ENCODE measurements at places on chromosomes 7 and 10. TPM values are rescaled to one million over a fixed set of nuclear protein-coding genes. Genes with fewer than 3 reads are reported as not detected.

CALHM1 gene
- not detected for total RNA-seq

PRKAR2B gene
- 0.76 TPM for total RNA-seq

TMEM176A gene
- total RNA-seq, result 1.8 TPM

CRHR2 gene
- total RNA-seq, result not detected

PLPP4 gene
- not detected for total RNA-seq

ZNF485 gene
- 13.1 TPM for total RNA-seq

ZNF37A gene
- total RNA-seq, result 20.6 TPM

AKR1C2 gene
- total RNA-seq, result 0.15 TPM

ST8SIA6 gene
- 0.33 TPM for total RNA-seq

SLC16A9 gene
- not detected for total RNA-seq

RBP3 gene
- total RNA-seq, result not detected

Data from naive thymus-derived CD4-positive, alpha-beta T cell (primary cell).